ENCODE measurements at places on chromosomes 5 and 9.

- no peak for DNase-seq
These were observed 6.3 kb upstream of the ASB6 start for GRCh38 chr9:129648092-129648763.

DNA sequence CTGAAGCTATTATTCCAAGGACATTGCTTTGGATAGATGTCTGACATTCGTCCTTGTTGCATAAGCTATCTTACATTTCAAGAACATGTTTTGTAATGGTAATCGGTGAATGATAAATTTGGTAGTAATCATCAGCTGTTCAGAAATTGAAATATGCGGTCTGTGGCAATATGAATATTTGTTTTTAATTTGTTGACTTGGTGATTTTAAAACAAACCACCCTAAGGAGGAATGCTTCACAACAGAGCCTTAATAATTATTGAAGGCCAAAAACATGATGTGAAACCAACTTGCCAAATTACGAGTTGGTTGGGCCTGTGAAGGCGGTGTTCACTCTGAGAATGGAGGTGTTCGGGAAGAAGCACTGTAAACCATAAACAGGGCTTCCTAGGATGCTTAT lies 149.7 kb upstream of the TUT7 start:
- no peak for DNase-seq

DNA sequence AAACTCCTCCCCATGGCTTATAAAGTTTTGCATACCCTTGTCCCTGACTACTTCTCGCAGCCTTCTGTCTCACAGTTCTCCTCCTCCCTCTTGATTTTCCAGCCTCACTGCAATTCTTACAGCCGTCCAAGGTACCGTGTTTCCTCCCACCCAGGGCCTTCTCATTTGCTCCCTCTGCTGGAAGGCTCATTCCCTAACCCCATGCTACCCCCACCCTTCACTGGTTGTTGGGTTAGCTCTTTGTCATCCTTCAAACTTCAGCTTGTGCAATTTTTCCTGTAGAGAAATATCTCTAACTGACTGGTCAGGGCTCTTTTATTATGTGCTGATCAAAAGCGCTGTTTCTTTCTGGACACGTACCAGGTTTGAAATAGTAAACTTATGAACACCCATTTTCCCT lies 329.2 kb downstream of the EBF1 start:
- DNase-seq: no peak

DNA sequence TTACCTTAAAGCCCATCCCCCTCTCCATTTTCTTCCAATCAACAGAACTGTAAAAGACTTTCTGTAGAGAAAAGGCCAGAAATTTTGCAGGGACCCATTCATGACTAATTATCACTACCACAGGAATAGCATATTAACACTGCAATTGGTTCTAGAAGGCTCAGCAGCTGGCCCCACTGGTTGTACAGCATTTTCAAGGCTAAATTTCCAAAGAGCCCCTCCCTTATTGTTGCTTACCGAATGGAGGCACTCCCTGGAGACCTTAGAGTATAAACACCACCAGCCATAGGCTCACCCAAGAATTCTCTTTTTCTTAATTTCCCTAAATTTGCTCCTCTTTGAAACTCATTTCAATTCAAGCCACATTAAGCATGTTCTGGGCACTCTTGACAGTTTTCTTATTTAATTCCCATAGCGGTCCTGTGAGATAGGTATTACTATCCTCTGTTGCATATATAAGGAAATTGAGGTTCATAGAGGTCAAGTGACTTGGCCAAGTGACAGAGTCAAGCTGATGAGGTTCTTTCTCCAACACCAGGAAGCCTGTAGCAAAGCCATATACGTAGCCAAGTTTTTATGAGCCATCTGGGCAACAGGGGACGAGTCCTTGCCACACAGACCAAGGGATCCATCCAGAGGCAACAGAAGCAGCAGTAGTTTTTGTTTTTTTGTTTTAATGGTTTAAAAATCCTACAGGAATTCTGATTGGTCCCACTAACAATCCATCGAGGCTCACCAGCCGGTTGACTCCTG lies 83.9 kb upstream of the NR5A1 start:
- DNase-seq: no peak

- no peak for DNase-seq
These were observed 83.1 kb downstream of the TEX10 start for GRCh38 chr9:100269656-100270055.

DNA sequence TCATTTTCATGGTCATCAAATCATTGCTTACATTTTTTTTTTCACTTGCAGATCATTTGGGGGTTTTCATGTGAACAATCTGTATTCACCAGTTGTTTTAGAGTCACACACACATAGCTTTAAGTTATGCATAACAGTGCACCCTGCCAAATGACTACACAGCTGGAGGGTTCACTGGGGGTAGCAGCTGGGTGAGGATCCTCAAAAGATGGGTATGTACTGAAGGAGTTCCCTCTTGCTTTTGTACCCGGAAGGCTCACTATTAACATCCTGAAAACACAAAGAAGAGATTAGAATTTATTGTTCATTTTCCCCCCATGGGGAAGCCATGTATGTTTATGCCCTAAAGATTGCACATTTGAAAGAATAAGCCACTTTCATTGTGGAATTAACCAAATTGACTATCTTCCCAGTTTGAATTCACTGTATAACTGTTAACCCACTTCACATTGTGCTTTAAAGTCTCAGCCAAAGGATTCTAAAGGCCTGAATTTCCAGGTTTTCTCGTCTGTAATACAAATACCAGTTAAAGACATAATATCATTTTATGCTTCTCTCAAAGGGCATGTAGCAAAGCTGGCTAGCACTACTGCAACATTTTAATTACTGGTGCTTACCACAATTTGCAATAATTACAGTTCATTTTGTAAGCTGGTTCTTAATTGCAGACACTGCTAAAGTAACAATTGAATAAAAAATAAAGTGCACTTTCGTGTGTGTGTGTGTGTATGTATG lies 466.4 kb upstream of the MEF2C start:
- DNase-seq: no peak

- no peak for DNase-seq
These were observed 713.6 kb downstream of the TLE4 start for GRCh38 chr9:80285326-80285725.

GRCh38 chr9:17863213-17863883 lies 284.5 kb downstream of the SH3GL2 start:
- no peak for DNase-seq

GRCh38 chr5:98906756-98907355 lies 22.0 kb downstream of the CHD1 start:
- DNase-seq: no peak
